ENCODE measurements at places on chromosomes 13 and 19.

GRCh38 chr19:39032063-39032918, at the start of gene FBXO27:
Gene FBXO27, minus strand, starts transcription at chr19:39032549. Its CDS starts 322 bp downstream, at chr19:39032227.
- DNase-seq: no peak

DNA sequence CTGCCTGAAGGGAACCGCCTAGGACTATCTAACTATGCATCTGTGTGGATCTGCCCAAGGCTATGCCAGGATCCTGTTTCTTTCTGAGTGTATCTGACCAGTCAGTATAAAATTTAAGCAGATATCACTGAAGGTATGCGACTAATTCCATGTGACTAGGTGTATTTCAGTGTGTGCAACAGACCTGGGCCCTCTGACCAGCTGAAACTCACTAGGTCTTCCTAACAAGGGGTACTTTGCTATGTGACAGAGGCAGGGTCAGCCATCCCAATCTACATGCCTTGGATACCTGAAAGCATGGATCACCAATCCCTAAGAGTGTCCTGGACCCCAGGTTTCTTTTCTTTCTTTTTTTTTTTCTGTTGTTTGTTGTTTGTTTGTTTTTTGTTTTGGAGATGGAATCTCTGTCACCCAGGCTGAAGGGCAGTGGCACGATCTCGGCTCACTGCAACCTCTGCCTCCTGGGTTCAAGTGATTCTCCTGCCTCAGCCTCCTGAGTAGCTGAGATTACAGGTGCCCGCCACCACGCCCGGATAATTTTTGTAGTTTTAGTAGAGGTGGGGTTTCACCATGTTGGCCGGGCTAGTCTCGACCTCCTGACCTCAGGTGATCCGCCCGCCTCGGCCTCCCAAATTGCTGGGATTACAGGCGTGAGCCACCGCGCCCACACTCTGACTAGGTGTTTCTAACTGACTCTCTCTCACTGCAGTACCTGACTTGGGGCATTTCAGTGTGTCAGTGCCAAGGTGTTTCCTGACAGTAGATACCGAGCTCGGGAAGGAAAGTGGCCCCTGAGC, 43.5 kb downstream of the FCGBP start:
- no peak for DNase-seq

GRCh38 chr19:3986260-3987041, 1.2 kb upstream of the EEF2 start:
- no peak for DNase-seq

DNA sequence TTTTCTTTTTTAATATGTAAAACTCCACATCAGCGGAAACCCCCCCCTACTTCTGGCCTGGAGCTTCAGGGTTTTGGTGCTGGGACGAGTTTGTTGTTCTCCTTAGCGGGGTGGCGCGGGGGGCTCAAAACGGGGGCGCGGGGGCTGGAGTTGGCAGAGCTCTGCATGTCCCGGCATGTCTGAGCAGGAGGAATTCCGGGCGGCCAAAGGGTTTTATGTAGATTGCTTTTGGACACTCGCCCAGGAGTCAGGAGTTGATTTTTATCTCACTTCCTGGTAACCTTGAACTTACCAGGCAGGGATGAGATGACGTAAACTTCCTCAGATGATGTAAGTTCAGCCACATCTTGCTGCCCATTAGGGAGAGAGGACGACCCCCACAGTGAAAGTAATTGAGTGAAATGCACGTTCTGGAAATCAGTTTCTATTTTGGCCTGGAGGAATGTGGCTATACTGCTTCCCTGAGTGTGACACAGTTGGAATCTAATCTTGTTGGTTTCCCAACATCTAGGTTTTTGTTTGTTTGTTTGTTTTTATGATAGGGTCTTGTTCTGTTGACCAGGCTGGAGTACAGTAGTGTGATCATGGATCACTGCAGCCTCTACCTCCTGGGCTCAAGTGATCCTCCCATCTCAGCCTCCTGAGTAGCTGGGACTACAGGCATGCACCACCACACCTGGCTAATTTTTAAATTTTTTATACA, 21.0 kb upstream of the GDF15 start:
- peak; percentile 40 for DNase-seq

GRCh38 chr13:66835040-66835628, 395.0 kb downstream of the PCDH9 start:
- DNase-seq: no peak

DNA sequence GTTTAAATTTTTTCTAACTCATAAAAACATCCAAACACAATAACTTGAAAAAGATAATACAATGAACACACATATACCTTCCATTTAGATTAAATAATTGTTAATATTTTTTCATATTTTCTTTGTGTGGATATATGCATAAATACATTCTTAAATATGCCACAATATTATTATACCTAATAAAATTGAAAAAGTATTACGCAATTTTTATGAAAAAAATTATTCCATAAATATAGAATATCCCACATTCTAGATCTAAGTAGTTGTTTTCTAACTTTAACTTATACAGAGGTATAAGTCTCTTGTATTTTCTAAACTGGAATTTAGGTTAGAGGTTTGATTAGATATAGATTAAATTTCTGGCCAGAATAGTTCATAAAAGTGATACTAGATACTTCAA, 34.3 kb downstream of the POU4F1 start:
- no peak for DNase-seq

GRCh38 chr13:99916366-99917103, 55.0 kb downstream of the ZIC5 start:
- no peak for DNase-seq

GRCh38 chr19:45687599-45687998, 4.2 kb downstream of the SNRPD2 start:
- no peak for DNase-seq

GRCh38 chr13:94859278-94859691, 146.9 kb upstream of the SOX21 start:
- DNase-seq: no peak

DNA sequence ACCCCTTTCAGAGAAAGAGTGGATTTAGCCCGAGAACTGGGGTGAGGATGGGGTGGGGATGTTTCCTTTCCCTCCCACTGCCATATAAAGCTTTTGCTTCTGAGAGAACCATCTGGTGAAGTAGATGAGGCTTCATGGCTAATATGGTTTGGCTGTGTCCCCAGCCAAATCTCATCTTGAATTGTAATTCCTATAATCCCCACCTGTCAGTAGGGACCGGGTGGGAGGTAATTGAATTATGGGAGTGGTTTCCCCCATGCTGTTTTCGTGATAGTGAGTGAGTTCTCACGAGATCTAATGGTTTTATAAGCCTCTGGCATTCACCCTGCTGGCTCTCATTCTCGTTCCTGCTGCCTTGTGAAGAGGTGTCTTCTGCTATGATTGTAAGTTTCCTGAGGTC, 270.9 kb downstream of the LMO7 start:
- DNase-seq: no peak

GRCh38 chr13:80048802-80049201, 292.1 kb downstream of the SPRY2 start:
- peak; percentile 85 for DNase-seq

GRCh38 chr19:35294859-35295791, 3.2 kb downstream of the MAG start:
- DNase-seq: no peak

- no peak for DNase-seq
Observed at GRCh38 chr19:16244091-16244490, 46.4 kb downstream of the AP1M1 start.

GRCh38 chr19:35342430-35342829, 5.3 kb upstream of the FFAR1 start:
- no peak for DNase-seq

GRCh38 chr13:19561585-19561984, 253 bp upstream of the TPTE2 start:
- DNase-seq: no peak

DNA sequence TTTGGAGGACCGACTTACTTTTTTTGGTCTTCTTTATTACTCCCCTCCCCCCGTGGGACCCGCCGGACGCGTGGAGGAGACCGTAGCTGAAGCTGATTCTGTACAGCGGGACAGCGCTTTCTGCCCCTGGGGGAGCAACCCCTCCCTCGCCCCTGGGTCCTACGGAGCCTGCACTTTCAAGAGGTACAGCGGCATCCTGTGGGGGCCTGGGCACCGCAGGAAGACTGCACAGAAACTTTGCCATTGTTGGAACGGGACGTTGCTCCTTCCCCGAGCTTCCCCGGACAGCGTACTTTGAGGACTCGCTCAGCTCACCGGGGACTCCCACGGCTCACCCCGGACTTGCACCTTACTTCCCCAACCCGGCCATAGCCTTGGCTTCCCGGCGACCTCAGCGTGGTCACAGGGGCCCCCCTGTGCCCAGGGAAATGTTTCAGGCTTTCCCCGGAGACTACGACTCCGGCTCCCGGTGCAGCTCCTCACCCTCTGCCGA, 409 bp downstream of the FOSB start:
- DNase-seq: no peak

GRCh38 chr13:24922387-24922744, 158.4 kb downstream of the RNF17 start:
- DNase-seq: no peak

DNA sequence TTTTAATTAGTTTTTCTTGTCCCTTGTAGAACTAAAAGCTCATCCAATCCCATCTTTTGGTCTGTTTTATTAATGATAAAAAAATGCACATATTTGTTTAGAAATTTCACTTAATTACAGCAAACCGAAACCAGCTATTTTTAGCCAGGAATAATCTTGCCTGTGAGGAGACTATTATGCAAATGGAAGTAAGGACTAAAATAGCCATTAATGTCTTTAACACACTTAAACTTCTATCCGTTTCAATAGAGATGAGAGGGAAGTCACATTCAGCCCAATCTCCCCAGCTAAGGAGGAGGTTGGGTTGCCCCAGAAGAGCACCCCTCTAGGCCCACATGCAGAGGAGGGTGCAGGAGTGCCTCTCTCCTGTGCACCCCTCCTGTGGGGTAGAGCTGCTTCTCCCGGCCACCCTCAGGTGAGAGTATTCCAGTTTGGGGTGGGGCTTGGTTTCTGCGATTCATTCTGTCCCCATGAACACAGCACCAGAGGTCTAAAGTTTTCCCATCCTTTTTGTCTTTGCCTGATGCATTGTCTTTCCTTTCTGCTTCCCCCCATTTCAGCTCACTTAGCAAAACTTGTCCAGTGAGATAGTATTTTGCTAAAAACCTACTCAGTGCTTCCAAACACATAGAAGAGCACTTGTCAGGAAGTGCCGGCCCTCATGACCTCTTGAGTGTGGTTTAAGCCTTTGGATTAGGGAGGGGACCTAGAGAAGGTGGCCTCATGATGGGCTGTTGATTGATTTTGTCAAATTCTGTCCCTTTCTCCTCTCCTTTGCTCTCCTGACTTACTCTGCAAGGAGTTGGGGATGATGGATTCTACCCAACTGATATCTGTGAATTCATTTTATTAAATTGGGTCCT, 28.2 kb downstream of the FGF9 start:
- DNase-seq: no peak

DNA sequence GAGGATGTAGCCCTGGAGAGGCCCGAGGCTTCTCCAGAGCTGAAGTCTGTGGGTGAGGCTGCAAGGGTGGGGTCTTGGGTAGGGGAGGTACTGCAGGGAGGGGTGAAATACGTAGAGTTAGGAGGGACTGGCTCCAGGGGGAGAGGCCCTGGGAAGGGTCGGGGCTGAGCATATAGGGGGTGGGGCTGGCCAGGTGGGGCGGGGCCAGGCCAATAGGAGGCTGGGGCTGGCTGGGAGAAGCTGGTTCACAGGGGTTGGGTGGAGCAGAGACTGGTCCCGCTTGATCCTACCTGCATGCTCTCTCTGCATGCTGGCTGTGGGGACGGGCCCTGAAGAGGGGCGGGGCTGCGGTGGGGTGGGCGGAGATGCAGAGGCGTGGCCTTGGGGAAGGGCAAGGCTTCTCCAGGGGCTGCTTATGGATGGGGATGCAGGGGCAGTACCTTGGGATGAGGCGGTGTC, 51.9 kb downstream of the CELF5 start:
- no peak for DNase-seq

DNA sequence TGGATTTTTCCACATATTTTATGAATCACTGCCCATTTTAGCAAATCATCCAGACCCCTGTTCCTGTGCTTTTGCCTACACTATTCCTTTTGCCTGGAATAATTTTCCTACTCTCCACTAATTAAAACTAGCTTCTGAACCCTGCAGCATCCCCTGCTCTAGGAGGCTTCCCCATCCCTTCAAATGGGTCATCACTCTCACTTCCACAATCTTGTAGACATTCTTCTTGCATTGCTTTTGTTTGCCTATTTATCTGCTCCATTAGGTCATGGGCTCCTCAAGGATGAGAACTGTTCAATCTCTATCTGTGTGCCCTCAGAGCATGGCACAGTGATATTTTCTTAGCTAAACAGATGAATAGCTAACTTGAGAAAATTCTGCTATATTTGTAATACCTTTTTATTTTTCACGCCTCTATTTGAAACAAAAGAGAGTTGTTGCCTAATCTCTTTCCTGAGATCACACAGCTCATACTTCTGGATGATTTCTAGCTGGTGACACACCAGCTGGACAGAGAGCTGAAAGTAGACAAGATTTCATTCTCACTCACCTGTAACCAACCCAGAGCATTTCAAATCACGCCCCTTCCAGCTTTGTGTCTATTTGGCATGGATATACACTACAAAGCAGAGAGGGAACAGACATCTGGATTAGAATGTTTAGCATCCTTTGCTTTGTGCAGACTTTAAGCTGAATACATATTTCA, 466.0 kb downstream of the FOXO1 start:
- no peak for DNase-seq

DNA sequence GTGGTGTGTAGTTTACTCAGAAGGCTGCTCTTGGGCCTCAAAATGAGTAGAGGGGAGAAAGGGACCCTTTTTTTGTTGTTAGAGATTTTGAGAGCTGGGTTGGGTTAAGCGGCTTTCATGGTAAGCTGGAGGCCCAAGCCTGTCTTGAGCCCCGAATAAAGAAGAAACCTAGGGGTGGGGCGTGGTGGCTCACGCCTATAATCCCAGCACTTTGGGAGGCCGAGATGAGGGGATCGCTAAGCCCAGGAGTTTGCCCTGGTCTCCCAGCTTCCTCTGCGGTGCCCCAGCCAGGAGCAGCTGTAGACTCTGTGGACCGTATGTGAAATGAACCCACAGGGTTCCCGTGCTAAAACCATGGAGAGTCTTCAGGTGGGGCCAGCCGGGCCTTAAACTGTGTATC, 56.1 kb downstream of the KDM4B start:
- no peak for DNase-seq

GRCh38 chr13:110341445-110342244, 34.6 kb downstream of the COL4A2 start:
- no peak for DNase-seq

DNA sequence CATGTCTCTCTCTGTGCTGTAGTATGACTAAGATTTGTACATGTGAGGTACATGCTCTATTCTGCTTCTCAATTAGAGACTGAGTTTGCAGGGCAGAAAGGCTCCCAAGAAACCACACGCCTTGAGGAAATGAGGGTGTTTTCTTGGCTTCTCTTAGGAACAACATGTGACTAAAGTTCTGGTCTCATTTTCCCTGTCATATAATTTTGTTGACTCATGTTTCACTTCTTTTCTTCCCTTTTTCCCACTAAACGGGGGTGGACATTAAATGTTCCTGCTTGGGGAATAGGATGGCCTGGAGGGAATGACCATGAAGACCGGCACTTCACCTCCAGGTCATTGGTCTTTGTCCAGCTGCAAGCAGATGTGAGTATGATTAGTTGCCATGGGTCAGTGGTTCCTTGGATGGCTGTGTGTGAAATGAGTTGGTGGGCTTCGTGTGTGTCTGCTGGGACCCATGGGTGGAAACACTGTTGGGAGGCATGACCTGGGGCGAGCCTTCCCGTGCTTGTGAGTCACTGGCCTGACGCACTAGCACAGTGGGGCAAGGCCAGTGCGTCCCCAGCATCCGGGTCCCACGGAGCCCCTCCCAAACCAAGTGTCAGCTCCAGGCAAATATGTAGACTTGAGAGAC, 56.6 kb downstream of the COL4A1 start:
- DNase-seq: no peak

- no peak for DNase-seq
Observed at GRCh38 chr19:48480183-48480557, 11.0 kb downstream of the CYTH2 start.
